ENCODE measurements at places on chromosomes 7 and 10.

DNA sequence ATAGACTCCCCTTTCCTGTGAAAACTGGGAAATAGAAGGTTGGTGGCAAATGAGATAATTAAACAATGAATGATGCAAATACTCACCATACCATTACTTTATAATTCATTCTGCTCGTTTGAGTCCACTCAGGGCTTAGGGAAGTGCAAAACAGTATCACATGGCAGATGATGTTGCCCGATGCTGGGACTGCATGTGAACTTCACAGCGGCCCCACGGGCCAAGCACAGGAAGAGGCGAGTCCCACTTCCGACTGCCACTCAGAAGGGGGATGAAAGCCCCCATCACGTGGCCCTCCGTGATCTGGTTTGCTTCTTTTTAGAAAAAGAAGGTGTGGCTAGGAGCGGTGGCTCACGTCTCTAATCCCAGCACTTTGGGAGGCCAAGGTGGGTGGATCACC lies 71.5 kb downstream of the PRPF18 start:
- no peak for DNase-seq

GRCh38 chr10:60425392-60426110 lies 35.9 kb upstream of the ANK3 start:
- no peak for DNase-seq

DNA sequence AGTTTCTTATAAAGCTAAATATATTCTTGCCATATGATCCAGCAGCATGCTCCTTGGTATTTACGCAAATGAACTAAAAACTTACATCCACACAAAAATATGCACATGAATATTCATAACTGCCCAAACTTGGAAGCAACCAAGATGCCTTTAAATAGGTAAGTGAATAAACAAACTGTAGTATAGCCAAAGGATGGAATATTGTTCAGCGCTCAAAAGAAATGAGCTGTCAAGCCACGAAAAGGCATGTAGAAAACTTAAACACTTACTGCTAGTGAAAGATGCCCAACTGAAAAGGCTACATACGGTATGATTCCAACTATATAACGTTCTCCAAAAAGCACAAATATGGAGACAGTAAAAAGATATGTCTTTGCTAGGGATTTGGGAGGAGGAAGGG lies 12.7 kb downstream of the THSD7A start:
- no peak for DNase-seq

- DNase-seq: no peak
Observed at GRCh38 chr7:27103489-27104226, 1.2 kb upstream of the HOXA2 start.

DNA sequence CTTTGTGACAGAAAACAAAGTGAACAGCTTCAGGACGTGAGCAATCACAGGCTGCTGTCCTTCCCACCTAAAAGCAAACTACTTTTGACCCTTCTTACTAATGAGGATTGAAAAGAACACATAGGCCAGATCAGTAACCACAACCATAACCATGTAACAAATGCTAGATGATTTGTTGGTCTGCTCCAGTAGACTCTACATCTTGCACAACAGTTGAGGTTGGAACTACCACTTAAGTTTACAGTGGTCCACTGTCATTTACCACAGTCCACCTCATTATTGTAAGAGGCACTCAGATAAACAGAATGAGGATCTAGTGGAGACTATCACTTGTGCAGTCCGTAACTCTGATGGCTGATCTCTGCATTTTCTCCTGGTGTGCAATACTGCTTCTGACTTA lies 27.8 kb downstream of the NET1 start:
- no peak for DNase-seq

DNA sequence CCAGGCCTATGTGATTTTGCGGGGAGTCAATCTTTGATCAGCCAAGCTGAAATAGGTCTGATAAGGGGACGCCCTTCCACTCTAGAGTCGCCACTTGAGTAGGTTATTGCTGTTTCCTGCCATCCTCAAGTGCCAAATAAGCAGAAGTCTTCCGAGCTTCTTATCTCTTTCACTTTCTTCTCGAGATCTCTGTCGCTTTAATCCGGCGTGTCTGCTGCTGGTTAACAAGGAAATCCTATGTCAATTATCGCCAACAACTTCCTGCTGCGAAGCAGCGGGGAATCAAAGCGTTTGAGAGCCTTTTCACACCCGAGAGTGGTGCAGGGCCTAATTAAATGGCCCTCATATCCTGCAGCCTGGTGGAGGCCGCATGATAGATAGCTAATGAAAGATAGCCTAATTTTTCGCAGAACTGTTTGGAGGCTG lies 215.9 kb downstream of the RAB11FIP2 start:
- DNase-seq: no peak

GRCh38 chr7:142485617-142486226 lies 227.9 kb upstream of the PRSS58 start:
- no peak for DNase-seq

DNA sequence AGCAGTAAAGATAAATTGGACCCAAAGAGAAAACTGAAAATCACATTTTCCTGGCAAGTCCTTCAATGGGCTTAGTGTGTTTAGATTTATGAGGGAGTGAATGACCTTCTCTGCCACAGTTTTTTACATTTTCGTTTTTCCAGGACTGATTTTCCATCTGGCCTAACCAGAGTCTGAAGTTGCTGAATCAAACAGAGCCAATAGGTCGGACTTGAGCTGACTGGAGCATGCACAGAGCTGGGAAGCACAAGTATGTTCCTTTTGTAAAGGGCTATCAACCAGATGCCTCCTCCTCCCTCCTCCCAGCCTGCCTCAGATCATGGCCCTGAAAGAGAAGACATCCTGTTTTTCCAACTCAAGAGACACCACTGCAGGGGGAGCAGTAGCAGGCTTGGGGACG lies 126.0 kb upstream of the ANKRD1 start:
- DNase-seq: no peak

- DNase-seq: no peak
Observed at GRCh38 chr10:103812004-103812403, 43.4 kb downstream of the SH3PXD2A start.

- DNase-seq: no peak
Observed at GRCh38 chr7:32206987-32207386, 136.8 kb upstream of the PDE1C start.

DNA sequence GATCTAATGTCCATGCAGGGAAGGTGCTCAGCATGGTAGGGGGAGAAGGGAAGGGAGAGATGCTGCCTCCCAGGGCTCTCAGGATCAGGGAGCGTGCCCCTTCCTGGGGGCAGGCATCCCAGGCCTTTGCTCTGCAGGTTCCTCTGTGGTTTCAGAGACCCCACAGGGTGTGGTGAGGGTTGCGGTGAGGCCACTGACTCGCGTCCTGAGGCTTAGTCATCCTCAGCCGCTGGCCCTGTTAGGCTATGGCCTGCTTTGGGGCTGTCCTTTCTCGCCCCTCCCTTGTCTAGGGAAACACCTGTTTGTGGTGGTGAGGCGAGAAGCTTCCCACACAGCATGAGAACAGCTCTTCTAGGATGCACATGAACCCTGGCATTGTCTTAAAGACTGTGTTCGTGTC lies 558.3 kb upstream of the FOXK1 start:
- no peak for DNase-seq

DNA sequence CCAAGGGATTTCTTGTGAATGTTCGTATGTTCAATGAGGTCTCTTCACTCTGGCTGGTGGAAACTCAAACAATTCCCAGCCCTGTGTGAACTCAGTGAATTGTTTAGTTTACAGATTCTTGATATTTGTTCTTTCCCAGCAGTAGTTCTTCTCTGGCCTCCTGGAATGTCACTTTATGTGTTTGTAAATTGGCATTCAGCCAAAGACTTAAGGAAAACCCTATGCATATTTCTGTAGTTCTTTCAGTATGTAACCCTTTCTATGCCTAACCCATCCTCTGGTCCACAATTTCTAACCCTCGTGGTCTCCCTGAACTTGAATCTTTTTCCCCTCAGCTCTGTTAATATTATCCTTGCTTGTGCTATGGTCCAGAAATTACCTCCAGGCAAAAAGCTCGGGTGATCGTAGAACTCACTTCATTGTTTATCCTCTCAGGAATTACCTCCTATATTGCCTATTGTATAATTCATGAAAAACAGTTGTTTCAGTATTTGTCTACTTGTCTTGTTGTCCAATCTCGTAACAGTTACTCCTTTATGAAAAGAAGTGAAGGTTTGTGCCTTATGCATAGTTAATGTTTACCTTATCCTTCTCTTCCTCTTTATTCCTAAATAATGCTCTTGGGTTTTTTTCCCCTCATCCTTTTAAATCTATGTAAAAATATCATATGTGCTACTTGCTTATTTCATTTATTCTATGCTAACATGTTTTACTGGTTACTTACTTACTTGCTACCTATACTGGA lies 23.7 kb upstream of the AGR3 start:
- no peak for DNase-seq

- DNase-seq: no peak
Observed at GRCh38 chr7:76133164-76133775, 68.4 kb upstream of the SRRM3 start.

GRCh38 chr10:72126872-72127232 lies 38.5 kb upstream of the SPOCK2 start:
- no peak for DNase-seq

DNA sequence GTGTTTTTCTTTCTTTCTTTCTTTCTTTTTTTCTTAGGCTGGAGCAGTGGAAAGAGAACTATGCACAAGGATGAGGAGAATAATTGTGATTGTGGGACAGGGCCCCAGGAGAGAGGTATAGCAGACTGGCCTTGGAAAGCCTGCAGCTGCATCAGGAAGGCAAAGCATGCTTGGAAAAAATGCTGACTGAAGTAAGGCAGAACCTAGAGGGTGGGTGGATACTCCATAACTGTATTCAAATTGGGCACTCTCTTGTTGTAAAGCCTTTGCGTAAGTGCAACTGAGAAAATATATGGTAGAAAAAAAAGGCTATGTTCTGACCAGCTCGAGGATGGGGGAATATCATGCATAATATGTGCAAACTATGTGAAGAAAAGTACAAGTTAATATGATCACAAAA lies 39.5 kb downstream of the PDK4 start:
- DNase-seq: no peak

DNA sequence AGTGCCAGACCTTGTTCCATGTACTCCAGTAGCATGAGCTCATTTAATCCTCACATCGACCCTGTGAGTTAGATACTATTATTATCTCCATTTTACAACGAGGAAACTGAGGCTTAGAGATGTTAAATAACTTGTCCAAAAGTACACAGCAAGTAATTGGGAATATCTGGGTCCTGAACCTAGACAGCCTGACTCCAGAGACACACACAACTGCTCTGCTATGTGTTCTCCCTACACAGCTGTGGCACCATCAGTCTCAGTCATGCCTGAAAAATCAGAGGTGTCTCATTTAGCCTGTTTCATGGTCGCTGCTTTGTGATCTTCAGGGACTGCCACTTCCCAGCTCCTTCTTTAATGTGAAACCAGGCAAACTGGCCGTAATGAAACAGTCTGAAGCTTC lies 56.5 kb downstream of the COL1A2 start:
- no peak for DNase-seq

GRCh38 chr10:372566-372965 lies 237.3 kb downstream of the ZMYND11 start:
- DNase-seq: no peak

- no peak for DNase-seq
Observed at GRCh38 chr7:31782411-31782991, 95.5 kb downstream of the PPP1R17 start.

GRCh38 chr7:2477447-2478398 lies 1.5 kb upstream of the GRIFIN start:
- DNase-seq: no peak

DNA sequence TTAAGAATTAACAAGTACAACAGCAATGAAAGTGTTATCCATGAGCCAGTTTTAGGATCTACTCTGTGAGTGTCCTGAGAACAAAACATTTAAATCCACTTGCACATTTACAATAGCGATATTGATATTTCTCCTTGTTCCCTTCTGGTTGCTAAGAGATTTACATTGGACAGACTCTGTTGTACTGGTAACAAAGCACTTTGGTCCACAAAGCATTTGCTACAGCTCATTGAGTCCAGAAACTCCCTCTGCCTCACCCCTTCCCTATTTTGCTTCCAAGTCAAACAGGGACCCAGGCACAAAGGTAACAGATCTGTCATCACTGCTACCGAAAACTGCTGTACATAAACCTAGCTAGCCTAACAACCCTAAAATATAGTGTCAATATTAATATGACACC lies 2.1 kb downstream of the ANK3 start:
- no peak for DNase-seq

DNA sequence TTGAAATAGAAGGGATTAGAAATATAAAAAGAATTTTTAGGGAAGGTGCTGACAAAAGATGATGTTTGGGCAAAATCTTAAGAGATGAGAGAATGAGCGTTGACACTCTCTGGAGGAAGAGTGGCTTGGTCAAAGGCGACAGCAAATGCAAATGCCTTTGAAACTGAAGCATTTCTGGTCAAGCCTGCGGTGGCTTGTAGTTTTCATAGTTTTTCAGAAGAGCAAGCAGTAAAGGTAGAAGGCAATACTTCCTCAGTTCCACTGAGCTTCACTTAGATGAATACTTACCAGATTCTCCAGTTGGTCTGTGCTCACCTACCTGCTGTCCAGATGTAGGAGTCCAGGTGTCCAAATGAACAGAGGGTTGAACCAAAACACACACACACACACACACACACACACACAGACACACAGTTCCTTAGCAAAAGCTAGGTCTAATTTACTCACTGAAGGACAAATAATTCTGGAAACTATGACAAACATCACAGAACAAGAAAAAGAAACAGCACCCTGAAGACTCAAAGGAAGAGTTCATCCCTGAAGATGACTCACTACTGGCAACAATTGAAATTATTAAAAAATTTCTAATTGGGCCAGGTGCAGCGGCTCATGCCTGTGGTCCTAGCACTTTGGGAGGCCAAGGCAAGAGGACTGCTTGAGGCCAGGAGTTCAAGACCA lies 12.1 kb upstream of the STK17A start:
- DNase-seq: no peak
